ENCODE measurements at places on chromosomes 2 and 18. TPM values are rescaled to one million over a fixed set of nuclear protein-coding genes. Genes with fewer than 3 reads are reported as not detected.

DNA sequence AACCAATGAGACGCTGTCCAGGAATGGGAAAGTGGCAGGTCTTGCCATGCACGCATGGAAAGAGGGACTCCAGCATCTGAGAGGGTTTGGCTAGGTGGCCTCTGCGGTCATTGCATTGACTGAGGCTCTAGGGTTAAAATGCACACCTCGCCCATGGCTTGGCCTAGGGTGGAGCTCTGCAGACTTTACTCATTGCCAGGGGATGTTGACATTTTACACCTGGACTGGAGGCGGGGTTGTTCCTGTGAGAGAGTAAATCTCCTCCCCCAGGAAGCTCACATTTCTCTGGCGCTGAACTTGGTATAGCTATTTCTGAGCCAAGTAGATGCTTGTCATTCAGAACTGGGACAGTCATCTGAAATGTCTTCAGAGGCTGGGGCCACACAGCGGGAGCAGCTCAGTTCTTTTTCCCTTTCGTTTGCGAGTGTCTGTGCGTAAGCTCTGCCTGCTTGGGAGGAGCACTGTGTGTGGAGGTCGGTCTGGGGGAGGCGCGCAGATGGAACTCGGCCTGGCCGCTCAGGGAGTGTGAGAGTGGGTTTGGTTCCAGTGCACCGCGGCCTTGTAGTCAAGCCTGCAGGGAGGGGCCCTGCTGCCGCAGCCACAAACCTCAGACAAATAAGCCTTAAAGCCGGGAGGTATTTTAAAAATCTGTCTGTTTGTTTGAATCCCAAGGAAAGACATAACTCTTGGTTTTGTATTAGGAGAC is 76.5 kb downstream of the LPIN1 start:
- peak; percentile 86 for DNase-seq

GRCh38 chr2:111030260-111030891 is 90.3 kb upstream of the BCL2L11 start:
- no peak for DNase-seq

GRCh38 chr18:22826726-22827125 is 106.4 kb upstream of the RBBP8 start:
- no peak for DNase-seq

GRCh38 chr2:101623031-101623521 is 74.4 kb upstream of the MAP4K4 start:
- DNase-seq = no peak

- no peak for DNase-seq
Observed at GRCh38 chr2:170685591-170685990, 29.5 kb upstream of the SP5 start.

DNA sequence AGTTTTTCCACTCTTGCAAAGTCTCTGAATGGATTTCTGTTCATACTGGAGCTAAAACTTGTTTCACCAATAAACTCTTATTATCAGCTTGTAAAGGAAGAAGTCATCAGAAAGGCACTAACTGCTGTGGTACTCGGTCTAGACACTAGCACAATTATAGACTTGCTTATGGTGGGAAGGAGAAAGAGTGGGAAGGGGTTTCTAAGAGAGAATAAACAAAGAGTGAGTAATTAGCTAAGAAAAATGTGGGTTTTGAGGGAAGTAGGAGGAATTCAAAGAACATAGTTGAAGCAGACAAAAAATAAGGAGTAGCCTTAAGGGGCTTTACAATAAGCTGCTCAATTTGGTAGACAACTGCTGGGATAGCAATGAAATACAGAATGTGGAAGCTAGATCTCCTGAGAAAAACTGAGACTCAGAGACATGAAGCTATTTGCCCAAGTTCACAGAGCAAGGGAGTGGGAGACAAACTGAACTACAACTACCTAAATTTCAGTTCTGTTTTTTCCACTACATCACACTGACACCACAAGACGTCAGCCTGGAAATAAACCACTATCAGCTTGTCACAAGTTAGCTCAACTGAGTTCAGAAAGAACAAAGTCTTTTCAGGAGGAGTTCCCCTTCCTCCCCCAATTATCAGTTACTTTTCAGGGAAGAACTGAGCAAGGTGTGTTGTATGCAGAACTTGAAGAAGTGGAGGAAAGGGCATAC is 59.7 kb downstream of the MAP4K3 start:
- DNase-seq = no peak

GRCh38 chr2:125745514-125745913 is 910.4 kb upstream of the GYPC start:
- no peak for DNase-seq

DNA sequence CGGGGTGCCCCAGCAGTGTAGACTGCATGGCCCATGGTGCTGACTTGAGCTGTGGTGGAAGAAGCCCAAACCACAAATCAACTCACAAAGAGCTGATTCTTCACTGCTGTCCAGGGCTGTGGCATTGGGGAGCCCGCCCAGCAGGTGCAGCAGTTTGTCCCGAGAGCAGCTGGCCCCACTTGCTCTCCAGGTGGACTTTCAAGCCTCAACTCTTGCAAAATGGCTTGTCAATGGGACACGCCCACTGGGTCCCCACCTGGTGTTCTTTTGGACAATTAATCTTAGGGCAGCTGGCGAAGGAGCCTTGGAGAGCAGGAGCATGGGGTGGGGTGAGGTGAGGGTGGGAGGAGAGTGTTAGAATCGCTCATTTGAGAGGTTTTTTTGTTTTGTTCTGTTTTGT is 117.9 kb downstream of the MYCN start:
- DNase-seq = no peak

- no peak for DNase-seq
Observed at GRCh38 chr18:13374468-13375301, 156.1 kb downstream of the LDLRAD4 start.

DNA sequence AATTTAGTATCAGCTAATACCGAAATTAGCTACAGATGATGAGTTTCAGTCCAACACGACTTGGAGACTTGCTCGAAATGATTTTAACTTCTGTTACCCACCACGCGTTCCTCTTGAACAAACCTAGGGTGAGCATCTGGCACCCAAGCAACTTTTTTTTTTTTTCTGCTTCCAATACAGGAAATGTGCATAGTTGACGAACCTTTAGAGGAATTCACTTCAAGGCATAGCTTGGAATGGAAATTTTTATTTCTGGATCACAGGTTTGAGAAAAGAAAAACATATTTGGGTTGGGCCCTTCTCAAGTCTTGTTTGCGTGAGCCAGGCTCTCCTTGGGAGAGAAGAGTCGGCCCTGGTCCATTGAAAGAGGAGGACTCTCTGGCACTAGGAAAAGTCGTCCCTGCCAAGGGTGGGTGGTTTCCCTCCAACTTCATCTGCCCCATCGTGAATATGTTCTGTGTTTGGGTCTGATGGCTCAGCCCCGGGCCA is 37.4 kb upstream of the RPL31 start:
- no peak for DNase-seq

GRCh38 chr2:60926741-60927552 is 45.6 kb downstream of the REL start:
- no peak for DNase-seq

GRCh38 chr2:159712929-159713420 is 669 bp downstream of the MARCHF7 start:
- DNase-seq = no peak

DNA sequence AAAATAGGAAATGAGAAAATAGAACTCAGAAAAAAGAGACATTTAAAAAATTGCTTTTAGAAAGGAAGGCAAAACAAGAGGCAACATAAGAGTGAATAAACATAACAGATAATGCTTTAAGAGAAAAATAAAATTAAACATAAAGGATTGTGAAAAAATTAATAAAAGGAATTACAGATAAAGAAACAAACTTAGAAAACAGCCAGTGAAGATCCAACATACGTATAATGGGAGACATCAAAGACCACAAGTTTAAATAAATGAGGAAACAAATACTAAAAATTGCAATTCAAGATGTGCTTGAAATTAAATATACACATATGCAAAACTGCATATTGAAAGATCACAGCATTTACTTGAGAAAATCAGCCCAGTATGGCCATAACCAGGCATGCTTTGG is 448.9 kb downstream of the NBAS start:
- no peak for DNase-seq

DNA sequence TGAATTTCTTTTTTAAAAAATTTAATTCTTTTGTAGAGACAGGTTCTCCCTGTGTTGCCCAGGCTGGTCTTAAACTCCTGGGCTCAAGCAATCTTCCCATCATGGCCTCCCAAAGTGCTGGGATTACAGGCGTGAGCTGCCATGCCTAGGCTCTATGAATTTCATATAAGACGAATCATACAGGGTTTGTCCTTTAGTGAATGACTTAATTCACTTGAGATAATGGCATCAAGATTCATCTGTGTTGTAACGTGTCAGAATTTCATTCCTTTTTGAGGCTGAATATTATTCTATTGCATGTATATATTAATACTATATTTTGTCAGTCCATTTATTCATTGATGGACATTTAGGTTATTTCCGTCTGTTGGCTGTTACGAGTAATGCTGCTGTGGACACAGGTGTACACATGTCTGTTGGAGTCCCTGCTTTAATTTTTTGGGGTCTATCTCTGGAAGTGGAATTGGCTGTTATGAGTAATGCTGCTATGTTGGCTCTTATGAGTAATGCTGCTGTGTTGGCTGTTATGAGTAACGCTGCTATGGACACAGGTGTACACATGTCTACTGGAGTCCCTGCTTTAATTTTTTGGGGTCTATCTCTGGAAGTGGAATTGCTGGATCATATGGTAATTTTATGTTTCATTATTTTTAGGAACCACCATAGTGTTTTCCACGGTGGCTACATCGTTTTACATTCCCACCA is 210.6 kb downstream of the CAMKMT start:
- DNase-seq = no peak

GRCh38 chr2:12046641-12047040 is 300.2 kb downstream of the LPIN1 start:
- peak; percentile 56 for DNase-seq

DNA sequence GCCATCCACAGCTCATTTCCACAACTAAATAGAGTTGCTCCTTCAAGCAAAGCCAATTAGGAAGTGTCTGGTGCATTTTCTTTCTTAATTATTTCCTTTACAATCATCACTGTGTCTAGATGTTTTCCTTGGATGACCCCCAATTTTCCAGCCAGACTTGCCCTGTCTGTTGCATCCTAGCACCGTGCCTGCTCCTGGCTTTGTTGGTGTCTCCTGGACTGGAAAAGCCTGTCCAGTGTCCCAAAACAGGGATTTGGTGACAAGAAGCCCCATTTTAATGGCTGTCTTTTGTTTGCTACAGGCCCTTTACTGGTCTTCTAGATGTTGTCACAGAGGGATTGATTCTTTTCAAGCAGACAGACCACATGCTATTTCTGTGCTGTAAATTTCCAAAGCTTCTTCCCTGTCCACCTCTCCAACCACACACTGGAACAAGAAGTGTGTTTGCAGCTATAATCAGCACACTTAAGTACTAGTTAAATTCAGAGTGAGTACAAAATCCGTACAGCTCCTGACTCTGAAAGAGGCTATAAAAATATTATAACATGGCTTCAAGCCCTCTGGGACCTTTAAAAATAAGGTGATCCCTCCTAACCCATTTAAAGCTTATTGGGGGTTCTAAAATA is 38.4 kb downstream of the RNF144A start:
- DNase-seq = no peak

DNA sequence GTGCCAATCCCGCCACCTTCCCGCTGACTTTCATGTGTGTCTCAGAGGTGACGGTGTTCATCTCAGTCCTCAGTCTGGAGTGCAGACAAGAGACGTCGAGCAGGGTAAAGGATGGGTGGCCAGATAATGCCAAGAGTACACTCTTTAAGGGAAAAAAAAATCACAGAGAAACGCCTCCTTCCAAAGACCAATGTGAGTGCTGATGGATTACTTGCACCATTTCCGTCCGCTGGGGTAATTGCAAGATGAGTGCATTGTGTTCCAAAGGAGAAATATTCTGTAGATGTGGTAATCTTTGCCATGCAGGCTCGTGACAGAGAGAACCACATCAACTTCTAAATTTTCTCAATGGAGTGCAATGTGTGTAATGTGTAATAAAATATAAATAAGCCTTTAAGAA is 81.0 kb downstream of the KLHL29 start:
- no peak for DNase-seq

Gene BOK
- total RNA-seq = 338 TPM

Gene SUCLG1
- 139 TPM for total RNA-seq

Gene PRKRA
- 80.1 TPM for total RNA-seq

Gene PLCD4
- not detected for total RNA-seq

Gene SALL3
- total RNA-seq = not detected

Gene TMEM169
- 0.84 TPM for total RNA-seq

Gene PSMA8
- not detected for total RNA-seq

Gene ZNF512
- 35.2 TPM for total RNA-seq

Gene NIF3L1
- total RNA-seq = 31.7 TPM

Gene RNF144A
- total RNA-seq = 7.3 TPM

Gene TMX3
- 118 TPM for total RNA-seq

Gene WDR54
- total RNA-seq = 13.8 TPM
